ENCODE measurements at places on chromosomes 11 and 22.

DNA sequence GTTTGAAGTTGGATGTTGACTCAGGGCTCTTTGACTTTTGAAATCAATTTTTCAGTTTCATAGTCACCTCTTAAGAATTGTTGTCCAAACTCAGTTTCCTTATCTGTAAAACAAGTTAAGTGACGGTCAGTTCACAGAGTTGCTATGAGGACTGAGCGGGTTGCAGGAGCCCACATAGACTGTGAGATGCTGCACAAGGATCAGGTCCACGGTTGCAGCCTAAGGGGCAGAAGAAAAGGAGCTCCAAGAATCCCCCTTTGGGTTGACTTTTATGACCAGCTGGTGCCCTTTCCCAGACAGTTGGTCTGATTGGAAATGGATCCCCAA lies 55.5 kb upstream of the TIMP3 start:
- no peak for DNase-seq

DNA sequence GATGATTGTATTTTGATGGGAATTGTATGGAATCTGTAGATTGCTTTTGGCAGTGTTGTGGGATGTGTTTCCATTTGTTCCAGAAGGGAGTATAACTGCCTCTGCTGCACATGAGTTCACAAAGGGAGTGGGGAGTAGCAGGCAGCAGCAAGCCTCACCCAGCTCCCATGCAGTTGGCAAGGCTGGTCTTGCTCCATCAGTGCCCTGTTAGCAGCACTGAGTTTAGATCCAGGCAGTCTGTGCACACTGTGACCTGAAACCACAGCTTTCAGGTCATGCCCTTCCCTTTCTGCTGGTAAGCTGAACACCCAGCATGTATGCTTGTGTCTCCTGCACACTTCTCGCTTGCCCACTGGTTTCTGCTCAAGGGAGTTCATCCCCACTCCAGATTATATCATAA lies 3.7 kb upstream of the NUCB2 start:
- DNase-seq, result no peak

DNA sequence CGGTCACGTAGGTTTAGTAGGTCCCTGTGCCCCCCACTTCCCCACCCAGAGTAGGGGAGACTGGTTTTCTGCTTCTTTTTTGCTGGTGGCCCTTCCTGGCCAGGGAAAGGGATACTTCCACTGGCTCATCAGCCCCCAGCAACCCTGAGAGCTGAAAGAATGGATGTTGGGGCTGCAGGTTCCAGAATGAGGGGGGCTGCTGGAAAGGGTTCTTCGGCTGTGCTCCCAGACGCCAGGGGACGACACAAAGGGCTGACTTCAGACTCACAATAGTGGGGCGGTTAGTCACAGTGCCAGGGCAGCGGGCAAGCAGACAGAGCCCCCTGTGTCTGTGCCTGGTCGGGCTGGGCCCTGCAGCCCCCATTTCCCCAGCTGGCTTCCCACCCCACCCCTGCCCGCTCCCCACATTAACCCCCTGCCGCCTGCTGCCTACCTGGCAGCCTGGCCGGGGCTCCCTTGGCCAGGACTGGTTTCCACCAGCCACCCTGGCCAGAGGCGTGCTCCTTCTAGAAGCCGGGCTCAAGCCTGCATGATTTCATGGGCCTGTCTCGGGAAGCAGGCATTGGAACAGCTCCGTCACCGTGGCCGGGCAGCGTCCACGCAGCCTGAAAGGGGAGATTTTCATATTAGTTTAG lies 79.1 kb upstream of the WNT7B start:
- no peak for DNase-seq

DNA sequence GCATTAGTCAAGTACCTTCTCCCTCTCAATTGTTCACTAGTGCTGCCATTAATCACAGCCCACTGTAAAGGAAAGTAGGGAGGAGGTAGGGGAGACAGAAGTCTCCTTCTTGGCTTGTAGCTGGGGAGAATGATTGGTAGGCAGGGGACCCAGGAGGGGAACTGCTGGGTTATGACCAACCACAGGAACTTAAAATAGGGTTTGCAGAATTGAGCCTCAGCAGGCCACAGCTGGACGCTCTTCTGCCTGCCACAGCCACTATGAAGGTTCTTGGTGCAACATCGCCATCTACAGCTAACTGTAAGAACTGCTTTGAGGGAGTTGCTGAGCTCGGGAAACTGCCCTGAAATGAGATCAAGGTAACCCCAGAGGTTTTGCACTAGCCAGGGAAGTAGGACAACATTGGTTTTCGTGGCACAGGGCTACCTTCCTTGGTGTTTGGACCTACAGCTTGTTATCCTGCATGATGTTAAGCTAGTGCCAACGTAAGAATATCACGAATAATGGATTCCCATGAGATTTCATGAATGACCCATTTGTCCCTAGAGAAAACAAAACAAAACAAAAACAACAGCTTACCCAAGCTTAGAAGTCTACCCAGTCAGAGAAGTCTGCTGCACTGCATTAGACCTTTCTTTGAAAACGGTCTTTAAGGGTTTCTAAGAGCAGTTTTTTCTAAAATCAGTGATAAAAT lies 787.1 kb upstream of the API5 start:
- no peak for DNase-seq

DNA sequence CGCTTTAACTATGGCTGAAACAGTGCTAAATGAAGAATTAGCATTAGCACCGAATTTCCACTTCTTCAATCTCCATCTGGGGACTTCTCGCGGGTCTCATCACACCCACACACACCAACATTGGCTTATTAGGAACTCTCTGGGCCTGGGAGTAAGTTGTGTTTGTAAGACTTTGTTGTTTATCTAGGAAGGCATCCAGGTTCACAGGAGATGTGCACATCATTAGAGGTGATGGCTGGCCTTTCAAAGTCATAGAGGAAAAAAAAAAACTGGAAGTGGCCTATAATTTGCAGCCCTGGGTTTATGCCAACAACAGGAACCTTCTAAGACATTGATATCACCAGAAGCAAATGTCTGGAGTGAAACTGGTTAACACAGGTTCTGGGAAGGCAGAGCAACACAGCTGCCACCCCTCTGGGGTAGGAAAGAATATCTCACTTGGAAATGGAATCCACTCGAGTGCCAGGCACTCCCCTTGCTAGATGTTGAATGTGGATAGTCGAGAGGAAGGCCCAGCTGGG lies 84.5 kb downstream of the TRAF6 start:
- no peak for DNase-seq

DNA sequence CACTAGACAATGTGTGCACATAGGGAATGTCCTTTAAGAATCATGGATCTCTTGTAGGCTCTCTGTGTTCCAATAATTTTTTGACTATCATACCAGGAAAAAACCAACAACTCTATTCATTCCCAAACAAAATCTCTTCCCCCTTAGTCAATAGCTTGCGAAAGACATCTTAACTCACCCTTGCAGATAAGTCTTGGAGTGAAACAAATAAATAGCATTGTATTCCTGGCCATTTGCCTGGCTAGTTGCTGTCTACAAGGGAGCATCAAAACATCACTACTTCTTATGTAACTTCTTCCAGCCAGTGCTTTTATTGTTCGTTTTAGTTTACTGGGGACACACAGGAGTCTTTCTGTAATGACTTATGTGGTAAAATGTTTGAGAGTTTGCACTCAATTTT lies 29.4 kb downstream of the SCN3B start:
- no peak for DNase-seq

DNA sequence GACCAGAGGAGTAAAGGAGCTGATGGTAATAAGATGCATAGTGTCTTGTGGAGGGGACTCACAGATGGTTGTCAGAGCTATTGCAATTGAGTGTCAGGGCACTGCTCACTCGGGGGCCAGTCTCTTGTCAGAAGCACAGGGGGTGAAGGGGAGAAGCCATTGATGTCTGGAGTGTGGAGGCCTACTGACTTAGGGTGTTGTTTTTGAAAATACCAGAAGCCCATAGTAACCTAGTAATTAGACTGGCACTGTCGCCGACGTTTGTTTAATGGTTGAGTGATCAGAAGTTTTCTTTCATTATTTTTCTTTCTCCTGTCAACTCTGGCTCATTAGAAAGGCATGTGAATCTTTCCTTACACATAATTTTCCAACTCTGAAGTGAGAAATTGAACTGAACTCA lies 151.6 kb upstream of the TENM4 start:
- DNase-seq, result no peak

- DNase-seq, result no peak
Observed at GRCh38 chr11:109902764-109903433, 190.3 kb upstream of the ZC3H12C start.

DNA sequence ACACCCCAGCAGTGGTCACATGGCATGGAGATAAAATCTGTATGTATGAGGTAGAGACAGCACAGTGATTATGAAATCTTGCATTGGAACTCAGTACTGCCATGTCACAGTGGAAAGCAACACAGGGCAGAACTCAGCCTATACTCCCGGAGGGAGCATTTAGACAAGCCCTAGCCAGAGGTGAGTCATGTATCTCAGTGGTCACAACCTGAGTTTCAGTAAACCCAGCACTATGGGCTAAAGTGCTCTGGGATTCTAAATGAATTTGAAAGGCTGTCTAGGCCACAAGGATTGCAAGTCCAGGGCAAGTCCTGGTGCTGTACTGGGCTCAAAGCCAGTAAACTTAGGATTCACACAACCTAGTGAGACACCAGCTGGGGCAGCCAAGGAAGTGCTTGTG lies 1717.1 kb upstream of the RAG2 start:
- no peak for DNase-seq

GRCh38 chr11:119910051-119910450 lies 181.1 kb upstream of the NECTIN1 start:
- no peak for DNase-seq

- no peak for DNase-seq
Observed at GRCh38 chr11:6825231-6825744, 20.2 kb upstream of the OR10A5 start.

DNA sequence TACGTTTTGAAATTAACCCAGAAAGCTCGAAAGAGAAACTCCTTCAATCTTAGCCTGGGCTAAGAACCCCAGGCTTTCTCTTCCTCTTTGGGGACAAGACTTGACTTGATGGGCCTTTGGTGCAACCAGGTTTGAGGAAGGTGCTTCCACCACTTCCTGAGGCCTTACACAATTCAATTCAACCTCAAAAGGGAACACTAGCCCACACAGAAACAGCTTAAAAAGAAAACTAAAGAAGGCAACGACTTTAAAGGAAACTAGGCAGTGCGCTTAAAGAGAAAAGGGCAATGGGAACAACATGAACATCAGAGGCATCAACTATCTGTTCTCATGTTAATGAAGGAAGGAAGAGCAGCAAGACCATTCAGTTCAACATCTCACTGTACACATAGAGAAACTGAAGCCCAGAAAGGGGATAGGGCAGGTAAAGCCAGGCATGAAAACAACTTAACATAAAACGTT lies 24.8 kb downstream of the PAK1 start:
- no peak for DNase-seq

- DNase-seq, result peak; percentile 71
Observed at GRCh38 chr11:60970369-60970774, 1.1 kb upstream of the CD6 start.

GRCh38 chr11:70671611-70672010 lies 273.3 kb downstream of the CTTN start:
- DNase-seq, result no peak

DNA sequence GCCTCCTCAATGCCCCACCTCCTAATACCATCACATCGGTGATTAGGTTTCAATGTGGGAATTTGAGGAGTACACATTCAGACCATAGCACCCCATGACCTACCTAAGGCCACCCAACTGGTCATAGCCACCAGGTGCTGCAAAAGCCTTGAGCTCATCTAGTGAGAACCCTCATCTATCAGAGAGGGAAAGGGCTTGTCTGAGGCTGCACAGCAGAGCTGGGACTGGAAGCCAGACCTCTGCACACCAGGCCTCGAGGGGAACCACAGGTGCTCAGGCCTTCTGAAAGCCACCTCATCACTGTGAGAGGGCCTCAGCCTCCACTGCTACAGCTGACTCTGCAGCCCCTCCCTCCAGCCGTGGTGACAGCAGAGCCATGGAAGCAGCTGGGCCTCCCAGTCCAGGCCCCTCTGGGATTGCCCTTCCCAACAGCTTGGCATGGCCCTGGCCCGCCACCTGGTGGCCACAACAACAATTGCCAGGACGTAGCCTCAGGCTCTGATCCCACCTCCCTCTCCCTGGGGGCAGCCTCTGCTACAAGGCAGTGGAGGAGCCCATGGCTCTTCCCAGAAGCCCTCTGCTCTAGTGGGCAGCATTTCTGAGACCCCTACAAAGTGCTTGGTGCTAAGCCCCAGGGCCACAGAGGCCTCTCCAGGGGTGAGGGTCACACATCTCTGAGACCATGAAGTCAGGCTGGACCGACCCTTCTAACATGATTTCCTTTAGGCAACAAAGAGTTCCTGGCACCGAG lies 41.0 kb upstream of the PRDM11 start:
- DNase-seq, result no peak

GRCh38 chr11:1368966-1369365 lies 20.8 kb upstream of the BRSK2 start:
- DNase-seq, result no peak

- DNase-seq, result no peak
Observed at GRCh38 chr11:3220521-3221407, 2.2 kb upstream of the MRGPRG start.

GRCh38 chr22:36587289-36588154 lies 58.6 kb upstream of the EIF3D start:
- no peak for DNase-seq

DNA sequence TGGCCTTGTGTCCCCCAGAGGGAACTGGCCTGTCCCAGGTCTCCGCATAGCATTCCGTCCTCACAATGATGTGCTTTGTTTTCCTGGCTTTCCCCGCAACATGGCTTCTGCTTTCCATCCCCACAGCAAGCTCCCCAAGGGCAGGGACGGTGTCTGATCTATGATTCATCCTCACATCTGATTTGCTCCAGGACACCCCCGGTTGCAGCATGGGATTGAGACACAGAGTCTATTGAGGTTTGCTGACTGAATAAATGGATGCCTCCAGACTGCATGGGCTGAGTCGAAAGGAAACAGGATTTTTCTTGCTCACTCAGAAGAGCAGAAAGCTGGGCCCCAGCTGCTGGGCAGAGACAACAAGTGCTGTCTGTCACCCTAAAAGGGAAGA lies 40.2 kb downstream of the LMO1 start:
- no peak for DNase-seq

DNA sequence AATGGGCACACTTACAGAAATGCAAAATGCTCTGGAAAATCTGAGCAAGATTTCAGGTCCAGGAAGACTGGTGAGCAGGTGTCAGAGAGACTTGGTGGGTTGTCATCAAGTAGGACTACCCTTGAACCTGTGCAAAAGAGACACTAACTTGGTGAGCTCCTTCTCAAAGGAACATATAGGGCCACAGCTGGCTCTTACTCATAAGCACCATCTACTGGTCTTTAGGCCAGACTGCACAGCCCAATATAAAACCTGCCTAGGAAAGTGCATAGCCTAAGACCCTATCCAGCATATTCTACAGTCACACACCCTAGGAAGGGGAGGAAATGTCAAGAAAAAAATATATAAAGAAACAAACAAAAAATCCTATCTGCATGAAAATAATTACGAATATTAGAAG lies 18.2 kb upstream of the OR10W1 start:
- DNase-seq, result no peak

DNA sequence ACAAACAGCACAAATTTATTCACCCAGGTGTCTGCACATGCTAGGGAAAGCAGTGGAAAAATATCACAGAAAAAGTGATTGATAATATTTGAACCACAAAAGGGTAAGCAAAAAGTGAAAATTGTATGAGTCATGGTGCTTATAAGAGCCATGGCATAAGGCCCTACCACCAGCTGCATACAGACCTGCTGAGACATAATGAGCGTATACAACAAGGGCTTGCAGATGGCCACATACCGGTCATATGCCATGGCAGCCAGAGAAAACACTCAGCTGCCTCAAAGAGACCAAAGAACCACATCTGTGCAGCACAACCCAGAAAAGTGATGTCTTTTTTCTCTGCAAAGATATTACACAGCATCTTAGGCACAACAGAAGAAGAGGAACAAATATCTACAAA lies 71.4 kb upstream of the OR9G4 start:
- DNase-seq, result no peak
